ENCODE measurements at places on chromosomes 4 and X.

DNA sequence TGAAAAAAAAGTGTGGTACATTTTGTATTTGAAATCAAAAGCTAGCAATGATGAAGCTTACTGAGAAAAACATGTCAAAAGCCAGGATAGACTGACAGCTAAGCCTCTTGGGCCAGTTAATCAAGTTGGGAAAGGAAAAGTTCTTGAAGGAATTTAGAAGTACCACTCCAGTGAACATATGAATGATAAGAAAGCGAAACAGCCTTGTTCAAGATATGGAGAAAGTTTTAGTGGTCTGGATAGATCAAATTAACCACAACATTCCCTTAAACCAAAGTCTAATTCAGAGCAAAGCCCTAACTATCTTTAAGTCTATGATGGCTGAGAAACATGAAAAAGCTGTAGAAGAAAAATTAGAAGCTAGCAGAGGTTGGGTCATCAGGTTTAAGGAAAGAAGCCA, 268.3 kb downstream of the PDHA2 start:
- no peak for DNase-seq

- no peak for DNase-seq
Measured at GRCh38 chr4:117907646-117908045, 126.6 kb upstream of the NDST3 start.

GRCh38 chrX:38225093-38225492, 4.4 kb upstream of the SRPX start:
- DNase-seq: no peak

DNA sequence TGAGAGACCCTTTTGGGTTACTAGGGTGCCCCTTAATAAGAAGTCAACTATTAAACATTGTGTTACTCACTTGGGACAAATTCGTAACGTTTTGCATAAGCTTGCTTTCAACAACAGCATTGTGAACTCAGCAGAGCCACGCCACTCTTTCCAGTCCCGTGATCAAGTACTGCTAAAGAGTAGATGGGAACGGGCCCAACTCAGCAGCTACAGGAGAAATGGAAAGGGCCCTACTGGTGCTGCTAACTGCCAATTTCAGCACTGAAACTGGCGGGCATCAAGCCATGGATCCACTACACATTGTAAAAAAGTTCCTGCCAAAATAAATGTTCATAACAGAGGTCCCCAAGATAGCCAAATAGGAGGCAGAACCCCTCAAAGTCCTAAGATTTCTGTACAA, 19.0 kb upstream of the DHX15 start:
- DNase-seq: no peak

DNA sequence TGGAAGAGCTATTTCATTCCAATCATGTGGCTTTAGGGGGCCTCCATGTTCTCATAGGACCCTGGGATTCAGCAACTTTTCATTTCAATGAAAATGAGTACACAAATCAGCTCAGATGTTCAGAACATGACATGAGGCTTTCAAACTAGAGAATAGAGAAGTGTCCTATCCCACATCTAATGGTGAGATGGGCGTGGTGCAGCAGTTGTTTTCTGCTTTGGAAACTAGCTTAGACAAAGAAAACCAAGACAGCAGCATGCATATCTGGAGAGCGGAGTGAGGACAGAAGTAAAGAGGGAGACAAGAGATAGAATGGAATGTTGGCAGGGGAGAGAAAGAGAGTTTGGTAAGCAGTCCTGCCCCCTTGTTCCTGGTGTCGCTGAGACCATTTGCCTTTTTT, 1009.1 kb upstream of the IGFBP7 start:
- DNase-seq: no peak
